ENCODE measurements at places on chromosomes 6 and 20.

GRCh38 chr20:35145141-35145564 lies 2.0 kb downstream of the EDEM2 start:
- peak; percentile 9 for DNase-seq

- DNase-seq = no peak
These were observed 1424.8 kb upstream of the EYS start for GRCh38 chr6:67131827-67132226.

DNA sequence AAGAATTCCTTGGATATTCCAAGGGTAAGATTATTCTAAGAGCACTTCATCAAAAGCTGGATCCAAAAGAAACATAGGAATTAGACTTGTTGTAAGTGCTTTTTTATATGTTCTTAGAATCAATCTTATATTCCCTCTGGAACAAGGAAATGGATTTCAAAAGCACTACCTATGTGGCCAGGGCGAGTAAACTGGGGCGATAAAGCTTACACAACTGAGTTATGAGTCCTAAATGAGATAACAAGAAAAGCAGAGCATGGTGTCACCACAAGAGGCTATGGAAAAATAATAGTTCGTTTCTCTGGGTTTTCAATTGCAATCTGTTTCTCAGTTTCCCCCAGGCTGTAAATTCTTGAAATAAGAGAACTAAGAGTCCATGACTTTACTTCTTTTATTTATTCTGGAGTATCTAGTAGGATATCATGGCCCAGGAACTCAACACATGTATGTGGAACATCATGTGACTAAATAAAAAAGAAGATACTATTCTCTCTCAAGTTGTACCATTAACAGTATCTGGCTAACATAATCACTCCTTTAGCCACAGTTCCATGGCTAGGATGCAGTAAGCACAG lies 51.5 kb downstream of the NUDT3 start:
- DNase-seq = no peak

- DNase-seq = no peak
These were observed 68.3 kb downstream of the IMPG1 start for GRCh38 chr6:76004202-76004601.

DNA sequence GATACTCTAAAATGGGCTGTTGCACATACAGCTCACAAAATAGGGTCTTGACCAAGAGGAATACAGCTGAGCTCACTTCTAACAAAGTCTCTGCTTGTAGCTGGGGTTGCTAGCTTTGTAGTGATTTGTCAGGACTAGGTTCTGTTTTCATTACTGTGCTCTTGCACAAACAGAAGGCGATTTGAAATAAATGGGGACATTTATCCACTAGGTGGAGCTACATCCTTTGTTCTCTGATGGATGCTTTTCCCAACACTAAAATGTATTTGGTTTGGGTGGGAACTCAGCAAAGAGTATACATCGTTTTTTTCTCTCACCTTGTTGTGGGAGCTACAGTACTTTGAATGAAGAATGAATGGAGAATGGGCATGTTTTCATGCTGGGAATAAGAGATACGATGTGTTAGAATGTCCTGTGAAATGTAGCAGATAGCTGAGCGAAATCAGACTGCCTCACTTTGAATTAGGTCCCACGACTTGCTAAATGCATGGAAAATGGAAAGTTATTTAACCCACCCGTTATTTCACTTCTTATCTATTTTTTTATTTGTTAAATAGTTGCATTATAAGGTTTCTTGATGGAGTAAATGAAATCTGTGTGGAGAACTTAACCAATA lies 494.7 kb upstream of the MAP3K7 start:
- no peak for DNase-seq

DNA sequence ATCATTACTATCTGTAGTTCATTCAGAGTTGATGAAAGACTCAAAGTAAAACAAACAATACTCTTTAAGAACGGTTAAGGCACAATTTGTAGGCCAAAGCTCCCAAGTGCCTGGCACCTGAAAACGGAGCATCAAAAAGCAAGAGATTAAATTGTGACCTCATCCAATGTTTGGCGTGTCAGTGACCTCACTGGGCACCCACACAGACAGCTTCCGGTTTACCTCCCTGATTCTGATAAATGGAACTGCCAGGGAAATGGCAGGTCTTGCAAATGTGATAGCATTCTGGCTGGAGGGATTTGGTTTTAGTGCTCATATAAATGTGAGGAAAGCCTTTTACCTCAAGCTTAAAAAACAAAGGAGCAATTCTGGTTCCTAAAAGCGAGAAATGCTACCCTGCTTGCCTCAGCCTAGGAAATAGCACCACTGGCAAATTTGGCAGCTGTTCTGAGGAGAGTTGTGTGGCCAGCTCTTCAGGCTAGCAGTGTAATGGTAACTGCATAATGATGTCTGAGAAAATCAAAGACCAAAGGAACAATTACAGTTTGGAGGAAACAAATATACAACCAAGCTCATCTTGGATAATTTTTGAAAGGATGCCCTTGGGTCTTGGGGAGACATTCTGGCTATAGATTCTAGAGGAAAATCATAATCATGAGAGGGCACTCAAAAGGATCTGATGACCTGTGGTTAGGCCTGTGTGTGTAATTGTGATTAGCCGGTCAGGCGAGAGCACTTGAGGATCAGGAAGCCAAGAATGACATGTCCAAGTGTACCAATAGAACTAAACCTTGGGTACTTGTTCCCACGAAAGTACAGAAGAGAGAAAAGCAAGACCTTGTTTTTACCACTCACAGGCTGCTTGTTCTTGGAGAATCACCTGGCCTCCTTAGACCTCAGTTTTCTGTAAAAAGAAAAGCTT lies 174.3 kb downstream of the TFAP2B start:
- DNase-seq = no peak

GRCh38 chr6:8277769-8278168 lies 157.6 kb downstream of the SLC35B3 start:
- peak; percentile 2 for DNase-seq

DNA sequence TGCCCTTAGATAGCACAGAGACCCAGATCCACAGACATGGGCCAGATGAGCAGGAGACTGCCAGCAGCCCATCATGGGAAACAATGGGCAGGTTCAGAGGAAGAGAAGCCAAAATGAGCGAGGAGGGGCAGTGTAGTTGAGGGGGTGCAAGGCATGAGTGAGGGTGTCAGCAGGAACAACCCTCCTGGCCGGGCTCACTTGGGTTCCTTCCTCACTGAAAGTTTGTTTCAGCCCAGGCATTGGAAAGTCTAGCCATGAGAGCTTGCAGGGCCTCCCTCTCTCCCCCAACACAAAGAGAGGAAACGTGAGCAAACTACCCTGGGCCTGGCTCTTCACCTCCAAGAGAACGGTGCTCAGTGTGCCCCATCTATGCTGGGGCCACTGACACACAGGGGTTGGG lies 48.0 kb downstream of the CDH26 start:
- no peak for DNase-seq

- peak; percentile 68 for DNase-seq
These were observed 534.7 kb upstream of the JARID2 start for GRCh38 chr6:14711056-14711703.

- no peak for DNase-seq
These were observed 1.0 kb downstream of the PPDPF start for GRCh38 chr20:63521602-63522001.

DNA sequence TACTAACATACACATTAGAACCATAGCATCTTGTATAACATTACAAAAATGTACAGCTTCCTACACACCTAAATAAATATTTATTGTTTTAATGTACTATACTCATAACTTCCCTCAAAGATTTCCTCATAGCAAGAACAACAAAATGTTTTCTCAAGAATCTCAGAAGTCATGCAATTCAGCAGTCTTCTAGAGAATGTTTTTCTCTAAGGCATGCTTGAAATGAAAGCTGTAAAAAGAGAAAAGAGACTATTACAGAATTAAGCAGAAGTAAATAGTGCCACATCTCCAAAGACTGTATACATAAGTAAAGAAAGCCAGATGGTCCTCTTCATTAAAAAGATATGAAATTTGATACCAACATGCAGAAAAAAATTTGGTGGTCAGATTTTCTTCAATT lies 672.2 kb downstream of the EPM2A start:
- no peak for DNase-seq

GRCh38 chr20:50980851-50981713 lies 22.5 kb downstream of the MOCS3 start:
- peak; percentile 80 for DNase-seq

GRCh38 chr20:25547999-25548398 lies 37.3 kb downstream of the NINL start:
- no peak for DNase-seq

GRCh38 chr6:127458817-127459216 lies 372 bp downstream of the KIAA0408 start:
- no peak for DNase-seq

- no peak for DNase-seq
These were observed 31.5 kb downstream of the RAB44 start for GRCh38 chr6:36729161-36729524.

GRCh38 chr6:155461556-155461955 lies 5.9 kb upstream of the NOX3 start:
- no peak for DNase-seq

DNA sequence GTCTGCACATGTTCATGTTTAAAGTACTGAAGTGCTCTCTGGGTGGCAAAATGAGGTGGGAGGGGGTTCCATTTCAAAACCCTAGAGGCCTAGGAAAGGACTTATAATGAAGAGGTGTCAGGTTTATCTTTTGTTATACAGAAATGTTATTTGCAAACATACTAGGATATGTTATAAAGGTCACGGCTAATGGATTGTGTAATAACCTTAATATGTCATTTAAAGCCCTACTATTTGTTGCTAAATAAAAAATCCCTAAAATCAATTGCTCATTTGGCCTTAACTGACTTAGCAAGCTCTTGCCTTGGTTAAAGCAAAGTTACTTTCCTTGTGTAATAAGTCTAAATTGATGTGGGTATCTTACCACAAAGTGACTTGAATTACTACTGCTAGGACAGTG lies 8.8 kb downstream of the NKX2-4 start:
- DNase-seq = no peak

DNA sequence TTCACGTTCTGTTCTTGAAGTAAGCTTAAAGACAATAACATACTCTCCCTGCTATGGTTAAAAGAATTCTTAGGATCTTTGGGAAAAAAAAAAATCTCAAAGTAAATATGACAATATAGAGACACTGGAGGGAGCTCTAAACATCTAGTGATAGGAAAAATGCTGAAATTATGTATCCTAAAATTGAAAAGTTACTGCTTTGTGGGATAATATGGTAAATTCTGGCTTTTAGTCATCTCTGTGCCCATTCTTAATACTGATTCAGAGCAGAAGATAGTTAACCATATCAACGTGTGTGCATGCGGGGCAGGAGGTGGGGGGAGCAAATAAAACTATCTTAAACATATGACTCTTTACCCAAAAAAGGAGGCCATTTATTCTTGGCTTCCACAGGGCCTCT lies 165.4 kb downstream of the GMPR start:
- no peak for DNase-seq

GRCh38 chr6:45495429-45496084 lies 117.8 kb upstream of the SUPT3H start:
- peak; percentile 13 for DNase-seq

DNA sequence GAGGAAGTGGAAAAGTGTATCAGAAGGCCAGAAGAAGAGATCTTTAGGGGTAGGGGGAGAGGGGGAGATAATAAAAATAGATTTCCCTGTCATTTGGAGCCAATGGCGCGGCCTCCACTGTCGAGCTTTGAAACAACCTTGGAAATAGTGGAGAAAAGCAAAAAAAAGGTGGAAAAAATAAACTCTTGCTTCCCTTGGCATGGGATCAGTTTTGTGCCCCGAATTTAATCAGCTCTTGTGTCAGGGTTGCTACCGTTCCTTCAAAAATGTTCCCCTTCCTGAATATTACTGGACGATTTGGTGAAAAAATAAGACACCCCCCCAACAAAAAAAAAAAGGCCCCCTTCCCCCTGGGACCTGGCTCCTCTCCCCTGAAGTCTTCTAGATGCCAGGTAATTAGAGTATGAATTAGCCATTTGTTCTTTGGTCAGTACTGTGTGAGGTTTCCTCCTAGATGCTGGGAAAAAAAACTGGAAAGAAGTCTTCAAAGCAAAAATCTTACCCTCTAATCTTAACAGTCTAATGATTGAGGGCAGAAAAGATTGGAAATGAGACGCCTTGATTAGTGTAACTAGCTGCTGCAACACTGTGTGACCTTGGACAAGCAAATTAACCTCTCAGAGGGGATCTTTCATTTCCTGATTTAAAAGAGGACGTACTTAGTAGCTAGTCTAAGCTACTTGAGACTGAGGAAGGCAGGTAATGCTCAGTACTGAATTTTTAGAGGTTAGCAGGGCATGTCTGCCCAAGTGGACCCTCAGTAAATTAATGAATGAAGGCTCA lies 872 bp upstream of the RBM39 start:
- DNase-seq = no peak

DNA sequence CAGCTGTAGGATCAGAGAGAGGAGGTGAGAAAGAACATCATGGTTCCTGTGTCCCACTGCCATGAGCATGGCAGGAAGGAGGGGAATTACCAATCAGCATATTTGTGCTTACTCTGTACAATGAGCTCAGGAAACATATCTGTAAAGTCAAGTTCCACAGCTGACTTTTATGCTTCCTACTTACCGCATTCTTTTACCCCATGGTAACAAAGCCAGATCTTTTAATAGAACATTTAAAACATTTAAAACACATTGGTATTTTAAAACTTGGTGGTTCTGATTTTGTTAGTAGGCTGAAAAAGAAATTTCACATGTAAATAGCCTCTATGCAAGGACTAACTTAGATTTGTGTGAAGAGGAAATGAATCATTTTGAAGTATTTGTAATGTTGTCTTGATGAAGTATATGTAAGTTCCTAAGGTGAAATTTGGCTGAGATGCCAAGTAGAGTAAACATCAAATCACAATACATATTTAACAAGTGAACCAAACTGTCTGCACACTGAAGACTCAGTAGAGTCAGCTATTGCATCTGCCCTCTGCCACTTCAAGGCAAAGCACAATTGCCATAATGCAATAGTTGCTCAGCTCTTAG lies 114.7 kb downstream of the GJA10 start:
- DNase-seq = no peak

DNA sequence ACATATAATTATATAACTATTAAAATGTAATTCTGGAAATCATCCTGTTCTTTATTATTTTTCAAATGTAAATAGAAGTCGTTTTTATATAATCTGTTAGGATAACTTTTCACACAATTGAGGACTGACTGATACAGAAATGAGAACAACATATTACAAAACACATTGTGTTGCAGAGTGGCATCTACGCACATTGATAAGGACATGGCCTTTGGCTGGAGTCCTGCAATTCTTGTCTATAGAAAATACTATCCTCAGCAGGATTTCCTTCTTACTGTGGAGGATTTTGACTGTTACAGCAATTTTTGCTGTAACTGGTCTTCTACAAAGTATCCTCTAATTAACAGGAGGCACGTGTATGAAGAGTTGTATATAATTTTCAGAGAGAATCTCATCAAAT lies 19.8 kb downstream of the SH3BGRL2 start:
- no peak for DNase-seq

GRCh38 chr20:49737260-49737659 lies 23.6 kb upstream of the B4GALT5 start:
- no peak for DNase-seq

GRCh38 chr6:10621213-10621612 lies 73.2 kb downstream of the C6orf52 start:
- no peak for DNase-seq

All from activated CD8-positive, alpha-beta T cell treated with anti-CD3 and anti-CD28 coated beads for 36 hours (primary cell).